ENCODE measurements at places on chromosomes 5 and 9. TPM values are rescaled to one million over a fixed set of nuclear protein-coding genes. Genes with fewer than 3 reads are reported as not detected.

The FBN2 gene
- polyA plus RNA-seq: 88.2 TPM

- no peak for DNase-seq
Observed at GRCh38 chr5:89236900-89237299, 353.9 kb upstream of the MEF2C start.

- DNase-seq: no peak
Observed at GRCh38 chr5:150404121-150404520, 8.6 kb downstream of the CD74 start.

- no peak for DNase-seq
Observed at GRCh38 chr9:76756941-76757673, 7.1 kb upstream of the PCA3 start.

GRCh38 chr5:133293960-133294359 is 242.1 kb downstream of the HSPA4 start:
- no peak for DNase-seq

DNA sequence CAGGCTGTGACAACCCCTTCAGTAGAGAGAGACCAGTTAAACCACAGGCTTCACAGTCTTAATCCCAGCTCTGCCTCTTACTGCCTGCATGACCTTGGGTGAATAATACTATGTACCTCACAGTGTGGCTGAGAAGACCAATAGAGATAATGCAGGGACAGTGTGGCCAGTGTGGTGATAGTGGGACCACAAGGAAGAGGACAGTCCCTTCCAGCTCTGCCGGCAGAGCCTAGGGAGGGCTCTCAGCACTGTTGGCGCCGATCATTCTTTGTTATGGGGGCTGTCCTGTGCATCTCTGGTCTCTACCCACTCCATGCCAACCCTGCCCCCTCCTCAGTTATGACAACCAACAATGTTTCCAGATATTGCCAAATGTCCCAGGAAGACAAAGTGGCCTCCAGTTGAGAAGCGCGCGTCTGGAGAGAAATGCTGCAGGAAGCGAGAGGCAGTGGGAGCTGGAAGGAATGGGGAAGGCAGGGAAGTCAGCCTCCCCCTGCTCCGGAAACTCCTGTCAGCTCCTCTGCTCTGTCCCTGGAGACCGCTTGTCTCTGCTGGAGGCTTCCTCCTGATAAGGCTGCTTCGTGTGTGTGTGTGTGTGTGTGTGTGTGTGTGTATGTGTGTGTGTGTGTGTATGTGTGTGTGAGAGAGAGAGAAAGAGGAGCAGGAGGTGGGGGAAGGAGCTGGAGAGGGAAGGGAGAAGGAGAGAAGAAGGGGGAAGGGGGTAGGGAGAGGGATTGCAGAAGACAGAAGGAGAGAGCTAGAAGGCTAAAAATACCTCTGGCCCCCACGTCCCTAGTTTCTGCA is 31.8 kb upstream of the FABP6 start:
- peak; percentile 47 for DNase-seq

Data from renal pelvis (tissue), 12 donors.